ENCODE measurements at places on chromosomes 12 and 14.

- DNase-seq: peak; percentile 41
These were observed 18.0 kb upstream of the CRACR2A start for GRCh38 chr12:3770891-3771290.

GRCh38 chr12:76422543-76423438, 74.6 kb upstream of the BBS10 start:
- peak; percentile 6 for DNase-seq

GRCh38 chr14:52910572-52910971, 40.3 kb downstream of the FERMT2 start:
- DNase-seq: peak; percentile 15

DNA sequence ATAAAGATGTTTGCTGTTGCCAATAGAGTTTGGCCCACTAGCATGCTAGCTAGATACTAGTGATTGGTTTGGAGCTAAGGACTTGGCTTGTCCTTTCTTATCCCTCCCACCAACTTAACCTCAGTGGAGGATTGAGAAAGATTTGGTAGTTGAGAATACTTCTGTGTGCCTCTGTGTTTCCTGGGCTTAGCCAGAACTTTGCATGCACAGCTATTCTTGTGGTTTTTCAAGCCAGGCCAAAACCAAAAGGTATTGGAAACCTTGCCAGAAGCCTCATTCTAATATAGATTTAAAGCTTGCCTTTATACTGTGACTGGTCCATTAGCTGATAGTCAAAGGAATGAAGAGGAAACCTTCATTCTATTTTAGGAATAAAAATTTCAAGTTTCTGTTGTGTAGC, 188.5 kb downstream of the CCDC91 start:
- DNase-seq: peak; percentile 66

- DNase-seq: peak; percentile 23
These were observed 156.7 kb downstream of the TMTC3 start for GRCh38 chr12:88298761-88299242.

- peak; percentile 64 for DNase-seq
These were observed 8.7 kb downstream of the NGDN start for GRCh38 chr14:23478109-23478759.

DNA sequence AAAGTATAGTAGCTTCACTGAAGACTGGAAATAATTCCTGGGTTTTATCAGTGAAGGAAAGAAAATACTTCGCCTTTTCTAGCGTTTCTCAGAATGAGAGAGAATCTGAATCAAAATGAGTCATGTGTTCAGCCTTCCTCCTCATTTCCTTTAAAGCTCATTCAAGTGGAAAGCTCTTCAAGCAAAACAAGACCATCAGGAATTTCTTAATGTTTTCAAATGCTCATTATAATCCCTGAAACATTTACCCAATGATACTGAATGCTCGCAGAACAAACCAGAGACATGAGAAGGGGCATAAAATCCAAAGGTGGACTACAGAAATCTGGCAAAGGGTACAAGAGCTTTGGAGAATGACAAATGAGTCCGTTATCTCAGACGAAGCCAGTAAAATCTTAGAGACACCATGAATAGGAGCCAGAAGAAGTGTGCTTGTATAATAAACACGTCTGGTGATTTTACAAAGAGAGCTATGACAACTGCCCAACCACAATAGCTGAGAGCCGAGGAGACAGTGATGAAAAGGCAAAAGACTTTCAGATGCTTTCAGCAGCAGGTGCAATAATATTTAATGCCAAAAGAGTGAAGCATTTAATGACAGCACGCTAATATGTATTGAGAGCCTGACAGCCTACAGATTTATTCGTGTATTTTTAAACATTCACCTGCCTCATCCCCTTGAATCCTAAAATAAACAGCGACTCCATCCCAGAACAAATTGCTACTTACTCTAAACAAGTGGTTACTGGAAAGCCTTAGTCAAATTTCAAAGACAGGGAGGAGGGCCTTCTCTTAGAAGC, 19.0 kb downstream of the SPRING1 start:
- DNase-seq: peak; percentile 69

GRCh38 chr14:51653775-51654532, 2.2 kb downstream of the FRMD6 start:
- DNase-seq: no peak

DNA sequence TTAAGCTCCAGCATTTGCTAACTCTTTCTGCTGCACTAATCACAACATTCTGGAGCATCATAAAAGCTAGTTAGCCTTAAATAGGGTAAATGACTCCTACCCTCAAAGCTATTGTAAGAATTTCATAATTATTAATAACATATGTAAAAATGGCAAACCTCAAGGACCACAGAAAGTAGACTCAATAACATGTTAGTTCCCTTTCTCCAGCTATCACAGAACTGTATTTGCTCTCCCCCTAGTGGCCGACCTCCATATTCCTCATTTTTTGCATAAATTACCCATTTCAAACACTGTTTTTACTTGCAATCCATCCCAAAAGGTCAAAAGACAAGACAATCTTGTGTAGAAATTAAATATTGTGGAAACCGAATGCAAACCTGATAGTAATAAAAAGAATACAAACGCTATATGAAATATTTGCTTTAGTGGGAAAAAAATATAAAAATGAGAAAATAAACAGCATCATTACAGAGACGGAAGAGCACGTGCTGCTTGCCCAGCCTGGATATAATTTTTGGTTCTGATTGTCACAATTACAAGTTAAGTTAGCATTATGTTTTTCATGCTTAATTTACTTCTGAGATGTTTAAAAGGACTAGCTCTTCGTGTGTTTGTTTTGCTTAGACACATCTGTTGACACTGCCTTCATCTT, 97.9 kb downstream of the RERGL start:
- DNase-seq: peak; percentile 52

DNA sequence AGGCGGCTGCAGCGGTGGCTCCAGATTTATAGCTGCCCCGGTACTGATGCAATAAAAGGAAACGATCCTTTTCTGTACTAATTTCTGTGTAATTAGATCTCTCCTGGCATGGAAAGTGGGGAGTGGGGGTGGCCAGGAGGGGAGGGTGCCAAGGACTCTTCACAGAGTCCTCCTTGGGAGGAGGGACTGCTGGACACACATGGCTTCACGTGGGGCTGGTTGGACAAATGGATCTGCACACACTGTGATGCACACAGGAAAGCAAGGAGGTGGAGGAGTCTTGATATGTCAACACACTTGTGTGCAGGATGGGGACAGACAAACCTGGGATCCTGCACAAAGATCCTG, 23.8 kb upstream of the ATP5MC2 start:
- no peak for DNase-seq

DNA sequence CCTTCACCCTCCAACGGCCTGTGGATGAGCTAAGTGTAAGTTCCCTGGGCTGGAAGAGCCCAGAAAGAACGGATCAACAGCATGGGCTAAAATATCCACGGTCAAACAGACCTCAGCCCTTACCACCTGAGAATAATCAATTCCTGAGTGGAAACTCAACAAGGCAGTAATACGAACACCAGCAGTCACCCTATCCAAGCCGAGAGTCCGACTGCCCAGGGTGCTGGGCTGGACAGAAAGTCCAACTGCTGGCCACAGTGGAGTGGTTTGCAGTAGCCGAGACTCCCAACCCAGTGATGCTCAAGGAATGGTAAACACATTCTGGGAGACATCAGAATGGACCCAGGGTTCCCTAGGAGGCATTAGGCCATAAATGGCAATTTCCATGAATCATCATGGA, 36.8 kb downstream of the ANO2 start:
- DNase-seq: no peak

DNA sequence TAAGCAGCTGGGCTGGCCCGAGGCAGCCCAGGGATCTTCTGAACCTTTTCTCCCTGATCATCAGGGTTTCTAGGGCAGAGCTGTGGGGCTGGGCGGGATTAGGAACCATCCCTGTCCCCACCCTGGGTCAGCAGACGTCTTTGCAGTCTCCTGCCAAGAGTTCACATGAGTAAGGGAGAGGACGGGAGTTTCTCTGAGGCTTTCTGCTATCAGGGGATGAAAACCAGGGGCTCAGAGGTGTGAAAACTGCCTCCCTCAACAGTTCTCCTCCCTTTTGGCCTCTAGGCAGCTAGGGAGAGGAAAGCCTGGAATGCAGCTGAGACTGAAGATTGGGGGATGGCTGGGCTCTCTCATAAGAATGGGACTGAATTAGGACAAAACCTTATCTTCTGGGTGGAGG, 7.9 kb downstream of the ZNF385A start:
- DNase-seq: no peak

- peak; percentile 86 for DNase-seq
These were observed 231.4 kb downstream of the PCNX1 start for GRCh38 chr14:71138448-71139293.

DNA sequence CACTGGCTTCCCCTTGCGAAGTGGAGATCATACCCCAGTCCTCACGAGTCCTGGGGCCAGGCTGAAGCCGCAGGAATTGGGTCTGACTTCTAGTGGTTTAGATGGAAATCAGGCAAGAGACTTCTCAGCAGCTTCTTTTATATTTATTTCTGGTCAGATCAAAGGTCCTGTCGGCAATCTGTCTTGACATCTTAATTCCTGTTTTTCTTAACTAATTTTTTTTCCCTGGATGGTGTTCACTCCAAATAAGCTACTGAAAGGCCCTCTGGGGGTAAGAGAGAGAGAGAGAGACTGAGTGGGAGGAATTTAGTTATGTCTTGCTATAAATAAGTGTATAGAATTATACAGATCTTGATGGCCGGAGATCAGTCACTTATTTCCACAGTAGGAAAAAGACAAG, 698.7 kb upstream of the TBX3 start:
- DNase-seq: no peak

DNA sequence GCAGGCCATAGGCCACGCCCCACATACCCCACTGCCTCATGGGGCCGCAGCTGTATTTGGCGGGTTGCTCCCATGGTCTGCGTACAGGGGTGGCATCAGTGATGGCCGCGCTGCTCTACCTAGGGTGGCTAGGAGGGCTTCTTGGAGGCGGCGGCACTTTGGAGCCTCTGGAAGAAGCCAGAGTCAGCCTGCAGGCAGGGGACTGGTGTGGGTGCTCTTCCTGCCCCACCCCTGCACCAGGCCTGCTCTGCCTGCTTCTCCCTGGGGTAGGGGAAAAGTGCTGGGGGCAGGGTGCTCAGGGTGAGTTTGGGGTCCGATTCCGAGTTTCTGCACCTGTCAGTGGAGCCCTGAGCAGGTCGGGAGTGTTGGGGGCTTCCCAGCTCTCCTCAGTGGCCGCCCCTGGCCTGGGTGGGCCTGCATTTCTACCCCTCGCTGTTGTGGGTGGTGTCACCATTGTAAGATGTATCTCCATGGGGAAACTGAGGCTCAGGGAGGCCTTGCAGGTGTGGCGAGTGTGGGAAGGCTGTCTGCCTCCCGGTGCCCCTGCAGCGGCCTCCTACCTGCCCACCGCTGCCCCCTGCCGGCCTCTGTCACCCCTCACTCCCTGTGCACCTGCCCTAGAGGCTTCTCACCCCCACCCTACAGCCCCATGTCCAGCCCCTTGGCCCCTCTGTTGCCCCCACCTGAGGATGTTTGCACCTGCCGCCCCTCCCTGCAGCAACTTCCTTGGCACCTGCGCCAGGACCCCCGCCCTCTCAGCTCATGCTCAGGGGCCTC, 5.5 kb downstream of the CEP170B start:
- no peak for DNase-seq

DNA sequence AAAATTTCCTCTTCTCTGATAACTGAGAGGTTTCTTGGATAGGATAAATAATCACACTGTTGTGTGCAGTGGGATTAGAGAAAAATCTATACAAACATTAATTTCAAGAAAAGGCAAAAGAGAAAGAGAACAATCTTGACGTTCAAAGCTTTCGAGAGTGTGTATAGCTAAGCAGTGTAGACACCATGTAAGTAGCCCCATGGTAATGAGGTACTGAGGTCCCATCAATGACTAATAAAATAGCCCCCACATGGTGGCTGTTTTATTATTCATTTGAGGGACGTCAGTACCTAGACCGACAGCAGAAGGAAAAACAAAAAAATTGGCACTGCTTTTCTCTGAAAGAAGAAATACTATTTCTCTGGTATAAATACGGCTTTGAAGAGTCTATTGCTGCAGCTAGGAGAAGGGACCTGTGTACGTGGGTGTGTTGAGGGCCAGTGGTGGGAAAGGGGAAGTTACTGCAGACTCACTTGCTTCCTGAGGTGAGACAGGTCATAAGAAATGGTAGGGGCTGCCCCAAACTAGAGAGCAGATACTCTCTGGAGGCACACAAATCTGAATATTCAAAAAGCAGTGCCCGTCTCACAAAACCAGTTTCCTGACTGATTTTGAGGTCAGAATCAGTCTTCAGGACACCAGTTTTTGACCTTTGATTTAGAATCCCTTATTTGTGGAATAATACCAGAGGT, 339.8 kb downstream of the EMP1 start:
- no peak for DNase-seq

DNA sequence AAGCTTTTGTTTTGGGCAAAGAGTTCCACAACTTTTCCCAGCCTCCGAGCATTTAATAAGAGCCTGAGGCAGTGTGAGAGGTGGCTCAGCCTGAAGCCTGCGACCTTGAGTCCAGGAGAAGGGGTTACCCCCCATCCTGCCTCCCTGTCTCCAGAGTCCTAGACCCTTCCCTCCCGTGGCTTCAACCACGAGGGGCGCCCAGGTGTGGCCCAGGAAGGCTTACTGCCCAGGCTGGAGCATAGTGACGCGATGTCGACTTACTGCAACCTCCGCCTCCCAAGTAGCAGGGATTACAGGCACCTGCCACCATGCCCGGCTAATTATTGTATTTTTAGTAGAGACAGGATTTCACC, 641 bp downstream of the LRRC43 start:
- no peak for DNase-seq

DNA sequence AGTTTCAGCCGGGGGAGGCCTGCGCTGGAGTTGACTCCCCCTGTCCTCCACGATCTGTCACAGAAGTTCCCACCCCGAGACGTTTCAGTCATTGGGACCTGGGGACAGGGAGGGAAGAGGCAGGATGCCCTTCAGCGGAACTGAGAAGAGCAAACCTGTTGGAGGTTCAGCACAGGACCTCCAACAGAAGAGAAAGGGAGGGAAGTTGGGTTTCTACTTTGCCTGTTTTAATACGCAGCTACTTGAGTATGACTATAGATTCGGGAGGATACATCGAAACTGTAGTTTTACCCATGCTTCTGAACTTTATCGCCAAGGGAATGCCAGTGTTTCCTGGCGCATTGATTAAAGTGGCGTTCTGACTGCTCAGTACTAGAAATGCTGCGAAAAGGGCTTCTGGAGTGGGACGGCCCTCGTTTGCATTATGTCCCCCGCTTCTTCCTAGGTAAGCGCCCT, 2.3 kb upstream of the DUSP6 start:
- no peak for DNase-seq

DNA sequence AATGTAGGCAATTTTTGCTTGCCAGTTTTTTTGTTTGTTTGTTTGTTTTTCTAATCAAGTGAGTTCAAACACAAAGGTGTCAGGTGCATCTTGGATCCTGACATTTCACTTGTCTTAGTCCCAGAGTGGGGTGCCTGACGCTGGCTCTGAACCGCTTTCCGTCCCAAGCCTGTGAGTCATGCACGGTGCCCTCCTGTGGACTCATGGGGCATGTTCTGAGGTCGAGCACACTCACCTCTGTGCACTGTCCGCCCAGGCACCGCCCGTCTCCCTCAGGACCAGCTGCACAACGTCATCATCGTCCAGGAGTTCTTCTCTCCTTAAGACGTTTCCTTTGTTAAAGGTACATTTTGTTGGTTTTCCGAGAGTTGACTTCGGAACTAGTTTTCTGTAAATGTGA, 98.2 kb downstream of the GLT1D1 start:
- no peak for DNase-seq
